ENCODE measurements at places on chromosomes 12 and 14. TPM values are rescaled to one million over a fixed set of nuclear protein-coding genes. Genes with fewer than 3 reads are reported as not detected.

APAF1 gene
- 22.2 TPM for total RNA-seq

BDKRB2 gene
- total RNA-seq: not detected

MGAT4C gene
- total RNA-seq: not detected

WNT1 gene
- 0.33 TPM for total RNA-seq

All from naive thymus-derived CD8-positive, alpha-beta T cell (primary cell).